ENCODE measurements at places on chromosomes 16 and 17.
A peak's percentile ranks its signal among the peaks of the same experiment; 100 is the strongest.

GRCh38 chr17:64498308-64499203 lies 1.7 kb upstream of the POLG2 start:
- no peak for DNase-seq

GRCh38 chr17:43868226-43868994 lies 21.4 kb downstream of the CD300LG start:
- no peak for DNase-seq

- DNase-seq: no peak
These were observed 27.8 kb downstream of the XPO6 start for GRCh38 chr16:28183930-28184329.

GRCh38 chr17:68435876-68436842 lies 21.1 kb downstream of the WIPI1 start:
- peak; percentile 76 for DNase-seq

DNA sequence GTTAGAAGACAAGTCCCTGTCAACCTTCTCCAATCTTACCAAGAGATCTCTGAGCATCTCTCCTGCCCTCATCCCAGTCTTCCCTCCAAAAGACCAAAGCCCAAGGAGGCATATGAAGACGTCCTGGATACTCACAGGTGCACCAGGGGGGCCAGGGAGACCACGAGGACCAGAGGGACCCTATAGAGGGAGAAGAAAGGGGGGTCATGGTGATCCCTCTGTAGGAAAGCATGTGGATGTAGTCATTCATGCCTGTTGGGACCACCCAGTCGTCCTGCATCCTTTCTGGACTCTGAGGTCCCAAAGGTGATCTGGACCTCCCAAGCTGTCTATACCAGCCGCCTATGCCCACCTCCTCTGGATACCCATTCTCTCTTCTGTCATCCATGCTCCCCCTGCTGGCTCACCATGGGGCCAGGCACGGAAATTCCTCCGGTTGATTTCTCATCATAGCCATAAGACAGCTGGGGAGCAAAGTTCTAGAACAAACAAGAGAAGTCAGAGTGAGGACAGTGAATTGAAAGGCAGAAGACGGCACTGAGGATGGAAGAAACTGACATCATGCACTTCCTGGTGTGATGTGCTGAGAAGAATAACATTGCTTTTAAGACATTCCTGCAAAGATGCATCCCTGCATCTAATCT lies 3.3 kb downstream of the COL1A1 start:
- DNase-seq: peak; percentile 58

DNA sequence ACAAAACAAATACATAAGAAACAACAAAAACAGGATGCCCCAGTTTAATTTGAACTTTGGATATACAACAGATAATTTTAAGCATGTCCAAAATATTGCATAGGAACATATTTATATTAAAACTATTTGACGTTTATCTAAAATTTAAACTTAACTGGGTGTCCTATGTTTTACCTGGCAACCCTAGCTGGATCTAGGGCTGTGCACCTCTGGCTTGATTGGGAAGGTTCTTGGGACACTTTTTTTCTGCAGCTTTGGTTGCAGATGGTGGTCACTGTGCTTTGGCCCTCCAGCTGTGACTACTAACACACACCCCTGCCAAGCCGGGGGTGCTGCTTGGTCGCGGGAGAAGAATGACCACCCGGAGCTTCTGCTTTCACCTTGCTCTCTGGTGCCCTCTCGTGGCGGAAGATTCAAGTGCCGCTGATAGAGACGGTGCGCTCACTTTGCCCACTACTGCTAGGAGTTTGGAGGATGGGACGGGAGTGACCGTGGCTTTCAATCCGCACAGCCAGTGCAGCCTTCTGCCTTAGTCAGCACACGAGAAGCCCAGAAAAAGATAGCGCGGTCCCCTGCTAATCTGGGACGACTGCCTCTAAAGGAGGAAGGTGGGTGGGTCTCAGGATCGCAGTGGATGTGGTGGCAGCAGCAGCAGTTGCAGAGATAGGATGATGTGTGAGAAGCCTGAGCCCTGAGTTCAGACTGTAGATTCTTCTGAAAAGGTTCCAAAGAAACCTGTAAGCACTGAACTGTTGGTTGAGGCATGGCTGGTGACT lies 6.7 kb downstream of the SPACA3 start:
- DNase-seq: peak; percentile 75

Data from right hindlimb (tissue), 1 donor.